Left colon (tissue), 2 donors: ENCODE measurements at places on chromosomes 3 and 15. TPM values are rescaled to one million over a fixed set of nuclear protein-coding genes. Genes with fewer than 3 reads are reported as not detected.

The PLSCR2 gene
- 0.70 TPM for total RNA-seq

The PRR23C gene
- total RNA-seq: not detected

The GRAMD1C gene
- 8.2 TPM for total RNA-seq

The SLITRK3 gene
- 0.21 TPM for total RNA-seq

The ZNF385D gene
- total RNA-seq: 0.87 TPM

The FAM81A gene
- 9.2 TPM for total RNA-seq

The CCR3 gene
- 0.28 TPM for total RNA-seq

The TEX9 gene
- 6.9 TPM for total RNA-seq

The ZNF502 gene
- 2.2 TPM for total RNA-seq

The A4GNT gene
- not detected for total RNA-seq

The GOLGA8Q gene
- total RNA-seq: 0.43 TPM

The LTK gene
- total RNA-seq: 12.0 TPM

The IFT122 gene
- total RNA-seq: 21.6 TPM

The XYLB gene
- 19.2 TPM for total RNA-seq

The ITGA11 gene
- total RNA-seq: 1.4 TPM

The NDN gene
- 14.7 TPM for total RNA-seq

The CHRD gene
- 2.1 TPM for total RNA-seq

The ACKR2 gene
- 6.3 TPM for total RNA-seq

The CLRN1 gene
- not detected for total RNA-seq

The C3orf62 gene
- 4.7 TPM for total RNA-seq

The GOLGA6B gene
- not detected for total RNA-seq

The ZNF80 gene
- total RNA-seq: not detected

The SH3GL3 gene
- not detected for total RNA-seq
